ENCODE measurements at places on chromosomes 3 and 15.

GRCh38 chr15:65942436-65942835 is 73.1 kb downstream of the RAB11A start:
- DNase-seq = no peak

DNA sequence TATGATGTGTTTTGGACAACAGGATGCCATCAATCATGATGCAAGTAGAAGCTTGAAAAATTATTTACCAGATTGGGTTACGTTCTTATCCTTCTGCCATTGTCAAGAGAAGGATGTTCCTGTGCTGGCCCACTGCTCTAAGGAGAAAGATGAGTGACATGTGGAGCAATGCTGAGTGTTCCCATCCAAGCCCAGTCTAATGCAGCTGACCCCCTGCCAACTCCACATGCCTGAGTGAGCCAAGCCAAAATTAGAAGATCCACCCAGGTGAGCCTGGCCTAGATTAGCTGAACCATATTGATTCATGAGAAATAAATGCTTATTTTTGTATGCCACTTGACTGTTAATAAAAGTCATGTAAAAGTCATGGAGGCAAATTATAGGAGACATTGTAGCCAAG is 446.5 kb downstream of the CNTN3 start:
- DNase-seq = no peak

DNA sequence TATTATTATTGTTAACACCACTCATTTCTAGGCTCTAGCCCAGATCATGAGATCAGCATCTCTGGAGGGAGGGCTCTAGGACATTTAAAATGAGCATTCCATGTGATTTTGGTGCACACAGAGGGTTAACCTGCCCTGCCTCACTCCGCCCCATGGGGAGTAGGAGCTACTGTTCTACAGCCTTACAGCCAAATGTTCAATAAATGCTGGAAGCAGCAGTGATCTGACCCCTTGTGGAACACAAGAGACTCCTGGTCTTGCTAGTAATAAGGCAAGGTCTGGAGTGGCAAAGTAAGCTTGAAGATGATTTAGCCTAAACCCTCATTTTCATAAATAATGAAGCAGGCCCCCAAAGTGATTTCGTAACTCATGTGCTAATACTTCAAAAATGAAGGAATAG is 166.4 kb upstream of the EOMES start:
- no peak for DNase-seq

GRCh38 chr3:191085091-191085490 is 114.0 kb upstream of the OSTN start:
- no peak for DNase-seq

DNA sequence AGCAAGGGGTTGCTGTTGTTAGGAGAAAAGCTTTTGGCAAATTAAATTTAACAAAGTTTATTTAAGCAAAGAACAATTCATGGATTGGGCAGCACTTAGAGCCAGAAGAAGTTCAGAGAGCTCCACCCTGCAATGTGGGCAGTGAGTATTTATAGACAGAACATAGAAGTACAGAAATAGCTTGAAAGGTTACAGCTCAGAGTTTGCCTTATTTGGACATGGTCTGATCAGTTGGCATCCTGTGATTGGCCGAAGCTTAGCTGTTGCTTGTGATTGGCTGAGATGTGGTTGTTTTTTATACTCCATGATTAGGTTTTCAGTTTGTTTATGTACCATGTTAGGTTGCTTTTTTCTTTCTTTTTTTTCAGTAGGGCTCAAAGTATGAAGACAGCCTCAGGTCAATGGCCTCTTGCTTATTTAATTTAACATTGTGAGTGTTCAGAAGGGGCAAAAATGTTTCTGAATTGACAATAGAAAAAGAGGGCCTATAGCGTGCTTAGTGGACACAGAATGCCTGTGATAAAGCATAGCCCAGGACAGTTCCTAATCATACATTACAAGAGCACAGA is 293.8 kb downstream of the IGSF11 start:
- DNase-seq = no peak

DNA sequence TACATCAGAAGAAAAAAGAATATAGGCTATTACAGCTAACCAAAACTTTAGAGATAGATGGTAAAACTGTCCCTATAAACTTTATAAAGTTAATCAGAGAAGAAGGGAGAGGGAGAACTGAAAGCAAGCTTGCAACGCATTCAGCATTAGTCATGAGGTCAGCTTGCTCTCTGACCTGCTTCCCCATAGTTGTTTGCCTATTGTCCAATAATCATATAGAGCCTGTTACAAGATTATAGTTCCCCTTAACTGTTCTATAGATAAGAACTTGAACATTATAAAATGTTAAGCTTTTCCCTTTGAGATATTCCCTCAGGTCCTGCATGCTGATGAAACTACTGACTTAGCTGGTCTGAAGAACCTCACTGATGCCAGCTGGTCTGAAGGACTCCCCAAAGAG is 74.5 kb downstream of the CPNE4 start:
- DNase-seq = no peak

GRCh38 chr3:138200424-138200823 is 13.3 kb downstream of the ARMC8 start:
- DNase-seq = no peak

GRCh38 chr3:126554560-126555525 is 3.9 kb downstream of the C3orf22 start:
- no peak for DNase-seq
